ENCODE measurements at places on chromosomes 11 and 22. TPM values are rescaled to one million over a fixed set of nuclear protein-coding genes. Genes with fewer than 3 reads are reported as not detected.

The OR2AG2 gene
- total RNA-seq = 0.28 TPM

The MTMR2 gene
- total RNA-seq = 36.9 TPM

DNA sequence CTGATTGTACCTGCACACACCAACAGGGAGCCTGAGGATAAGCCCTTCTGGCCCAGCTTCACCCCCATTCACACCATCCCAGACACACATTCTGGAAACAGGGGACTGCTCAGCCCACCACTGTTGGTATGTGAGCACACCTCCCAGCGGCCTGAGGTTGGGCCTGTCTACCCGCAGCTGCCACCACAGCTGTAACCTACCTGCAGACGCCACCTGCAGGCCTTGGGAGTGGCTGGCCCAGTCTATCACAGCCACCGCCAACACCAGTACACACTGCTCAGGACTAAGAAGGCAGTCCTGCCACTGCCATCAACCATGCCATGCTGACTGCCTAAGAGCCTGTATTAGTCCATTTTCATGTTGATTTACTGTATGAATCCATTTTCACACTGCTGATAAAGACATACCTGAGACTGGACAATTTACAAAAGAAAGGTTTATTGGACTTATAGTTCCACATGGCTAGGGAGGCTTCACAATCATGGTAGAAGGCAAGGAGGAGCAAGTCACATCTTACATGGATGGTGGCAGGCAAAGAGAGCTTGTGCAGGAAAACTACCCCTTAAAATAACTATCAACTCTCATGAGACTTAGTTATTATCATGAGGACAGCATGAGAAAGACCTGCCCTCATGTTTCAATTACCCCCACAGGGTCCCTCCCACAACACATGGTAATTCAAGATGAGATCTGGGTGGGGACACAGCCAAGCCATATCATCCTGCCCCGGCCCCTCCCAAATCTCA is 30.6 kb downstream of the RSF1 start:
- H3K27ac ChIP-seq = no peak overlapping the region
- H3K4me1 ChIP-seq = no peaks in the 10 kb centered on the region
- H3K4me3 ChIP-seq = no peak overlapping the region
- peaks cover 9% of the 10 kb centered on the region for H3K36me3 ChIP-seq

GRCh38 chr11:113091481-113091780 is 130.2 kb downstream of the NCAM1 start:
- no peaks in the 10 kb centered on the region for H3K27me3 ChIP-seq
- H3K4me1 ChIP-seq = no peaks in the 10 kb centered on the region
- H3K4me3 ChIP-seq = no peak overlapping the region
- DNase-seq = no peak
- H3K27ac ChIP-seq = no peak overlapping the region
- no peaks in the 10 kb centered on the region for H3K36me3 ChIP-seq

- H3K27ac ChIP-seq = no peak overlapping the region
- no peaks in the 10 kb centered on the region for H3K27me3 ChIP-seq
- no peaks in the 10 kb centered on the region for H3K4me1 ChIP-seq
- no peak overlapping the region for H3K4me3 ChIP-seq
- no peaks in the 10 kb centered on the region for H3K36me3 ChIP-seq
Observed at GRCh38 chr11:131540676-131541075, 170.3 kb downstream of the NTM start.
